ENCODE measurements at places on chromosomes 4 and X.
A peak's percentile ranks its signal among the peaks of the same experiment; 100 is the strongest.

GRCh38 chr4:83582289-83582785 lies 46.4 kb downstream of the GPAT3 start:
- DNase-seq: peak; percentile 22

DNA sequence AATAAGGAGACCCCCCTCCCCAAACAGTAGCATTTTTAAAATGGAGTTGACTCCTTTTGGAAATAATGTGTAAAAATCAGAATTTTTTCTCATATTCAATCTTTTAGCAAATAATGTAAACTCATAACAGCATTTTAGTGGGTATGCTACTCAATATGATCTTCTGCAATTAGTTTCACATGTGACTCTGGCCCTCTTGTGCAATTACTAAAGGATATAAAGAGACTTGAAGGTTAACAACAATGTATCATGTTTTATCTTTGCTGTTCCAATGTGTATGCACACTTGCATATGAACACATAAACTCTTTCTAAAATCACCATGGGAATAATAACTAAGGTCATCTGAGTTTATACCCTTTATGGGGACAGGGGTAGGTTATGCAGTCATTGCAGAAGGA lies 39.9 kb upstream of the RXFP1 start:
- DNase-seq: no peak

- no peak for DNase-seq
Measured at GRCh38 chr4:173538148-173538908, 8.3 kb upstream of the HAND2 start.

DNA sequence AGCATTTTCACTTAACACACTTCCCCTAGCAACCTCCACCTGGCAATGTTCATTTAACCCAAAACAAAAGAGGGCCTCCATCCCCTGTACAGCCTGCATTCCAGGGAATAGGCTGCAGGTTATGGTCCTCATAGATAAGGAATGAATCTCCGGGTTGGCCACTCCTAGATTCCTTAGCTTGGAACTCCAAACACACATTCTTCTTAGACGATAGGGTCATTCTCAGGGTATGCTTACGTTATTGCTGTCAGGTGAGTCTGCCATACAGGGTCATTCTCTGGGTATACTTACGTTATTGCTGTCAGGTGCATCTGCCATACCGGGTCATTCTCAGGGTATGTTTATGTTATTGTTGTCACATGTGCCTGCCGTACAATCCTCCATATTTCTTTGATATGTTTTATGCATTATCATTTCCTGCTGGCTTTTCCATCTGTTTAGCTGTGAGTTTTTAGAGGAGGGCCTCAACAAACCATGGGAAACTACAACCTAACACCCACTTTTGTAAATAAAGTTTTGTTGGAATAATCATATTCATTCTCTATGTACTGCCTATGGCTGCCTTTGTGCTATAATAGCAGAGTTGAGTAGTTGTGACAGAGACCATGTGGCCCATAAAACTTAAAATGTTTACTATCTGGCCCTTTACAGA lies 8.2 kb upstream of the AFF1 start:
- DNase-seq: no peak

GRCh38 chr4:158649111-158649680 lies 22.5 kb downstream of the C4orf46 start:
- no peak for DNase-seq

Data from astrocyte of the cerebellum (primary cell).